ENCODE measurements at places on chromosomes 3 and 15.

- DNase-seq, result no peak
These were observed 15.9 kb upstream of the TMEM87A start for GRCh38 chr15:42289166-42289565.

GRCh38 chr15:93823971-93824913, 407.1 kb upstream of the MCTP2 start:
- DNase-seq, result no peak

- DNase-seq, result no peak
These were observed 34.7 kb downstream of the GBE1 start for GRCh38 chr3:81726735-81727134.

DNA sequence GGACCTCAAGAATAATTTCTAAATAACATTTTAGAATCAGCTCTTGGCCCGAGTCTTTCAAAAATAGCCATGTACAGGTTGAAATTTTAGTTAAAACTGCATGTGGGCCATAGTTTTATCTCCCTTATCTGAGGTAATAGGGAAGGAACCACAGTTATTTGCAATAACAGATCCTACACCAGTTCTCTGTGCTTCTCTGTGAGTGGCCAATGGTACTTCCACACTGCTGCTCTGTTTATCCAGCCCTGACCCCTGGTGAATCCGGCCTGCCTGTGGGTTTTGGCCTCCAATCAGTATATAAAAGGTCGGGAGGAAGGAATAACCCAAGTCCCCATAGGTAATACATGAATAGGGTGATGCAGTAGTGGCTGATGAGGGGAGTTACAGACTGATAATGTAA, 48.0 kb upstream of the TNIK start:
- no peak for DNase-seq

GRCh38 chr15:43225201-43225949, 4.6 kb upstream of the EPB42 start:
- DNase-seq, result no peak

GRCh38 chr3:46299608-46300460, 54.1 kb upstream of the CCR2 start:
- no peak for DNase-seq

DNA sequence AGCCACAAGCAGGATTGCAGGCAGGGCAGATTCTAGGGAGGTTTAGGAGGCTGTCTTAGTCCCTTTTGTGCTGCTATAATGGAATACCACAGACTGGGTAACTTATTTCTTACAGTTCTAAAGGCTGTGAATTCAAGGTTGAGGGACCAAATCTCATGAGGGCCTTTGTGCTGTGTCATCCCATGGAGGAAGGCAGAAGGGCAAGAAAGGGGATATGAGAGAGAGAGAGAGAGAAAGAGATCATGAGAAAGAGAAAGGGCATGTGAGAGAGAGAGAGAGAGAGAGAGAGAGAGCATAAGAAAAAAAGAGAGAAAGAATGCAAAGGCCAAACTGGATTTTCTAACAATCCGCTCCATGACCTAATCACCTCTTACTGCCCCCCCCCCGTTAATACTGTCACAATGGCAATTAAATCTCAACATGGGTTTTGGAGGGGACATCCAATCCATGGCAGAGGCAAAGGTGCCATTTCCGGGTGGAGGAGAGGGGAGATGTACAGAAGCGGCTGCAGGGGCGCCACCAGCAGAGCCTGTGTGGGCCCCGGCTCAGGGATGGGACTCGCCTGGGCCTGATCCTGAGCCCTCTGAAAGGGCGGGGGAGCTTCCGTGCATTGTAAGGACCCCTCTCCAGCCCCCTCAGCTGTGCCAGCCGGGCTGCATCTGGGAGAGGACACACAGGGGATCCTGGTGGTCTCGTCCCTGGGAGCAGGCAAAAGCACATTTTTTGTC, 20.5 kb downstream of the MRPS11 start:
- DNase-seq, result no peak

- DNase-seq, result no peak
These were observed 31.7 kb downstream of the ALCAM start for GRCh38 chr3:105398437-105398836.

DNA sequence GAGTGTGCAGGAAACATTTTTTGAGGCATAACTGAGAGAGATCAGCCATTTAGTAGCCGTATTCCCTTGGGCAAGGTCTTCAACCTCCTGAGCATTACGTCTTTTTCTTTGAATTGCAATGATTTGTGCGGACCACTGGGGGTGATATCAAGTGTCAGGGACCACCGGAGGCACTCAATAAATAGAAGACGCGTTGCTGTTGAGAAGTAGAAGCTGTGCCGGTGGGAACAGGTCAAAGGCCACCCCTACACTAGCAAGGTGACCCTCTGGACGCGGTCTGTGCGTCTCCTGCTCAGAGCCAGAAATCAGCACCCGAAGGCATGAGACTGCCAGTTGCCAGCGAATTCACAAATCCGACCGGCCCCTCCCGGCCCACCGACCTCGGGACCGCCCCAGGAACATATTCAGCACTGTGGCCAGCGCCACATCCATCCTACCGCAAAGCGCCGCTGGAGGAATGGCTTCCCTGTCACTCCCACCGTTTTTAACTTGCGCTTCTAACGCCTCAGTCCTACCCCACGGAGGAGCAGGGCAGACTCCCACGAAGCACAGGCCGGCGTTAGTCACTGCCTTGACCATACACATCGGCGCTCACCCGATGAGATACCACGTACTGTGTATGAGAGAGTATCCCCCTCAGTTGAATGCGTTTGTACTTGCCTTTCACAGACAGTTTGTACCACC, 1.4 kb upstream of the GHSR start:
- DNase-seq, result no peak

DNA sequence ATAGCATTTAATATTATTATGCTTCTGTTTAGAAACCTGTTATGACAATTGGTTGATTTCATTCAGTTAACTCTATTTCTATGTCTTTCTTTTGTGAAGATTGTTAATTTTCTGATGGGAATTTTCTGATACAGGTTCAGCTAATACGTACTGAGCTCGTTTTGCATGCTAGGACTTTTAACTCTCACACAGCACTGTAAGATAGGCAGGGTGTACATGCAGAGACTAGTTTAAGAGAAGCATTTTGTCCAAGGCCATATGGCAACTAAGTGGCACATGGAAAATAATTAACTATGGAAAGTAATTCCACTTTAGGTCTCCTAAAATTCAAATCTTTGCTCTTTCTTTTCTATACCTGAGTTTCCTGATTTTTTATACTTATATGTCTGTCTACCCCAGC, 81.9 kb downstream of the IL1RAP start:
- DNase-seq, result no peak

- no peak for DNase-seq
These were observed 11.8 kb downstream of the OXSR1 start for GRCh38 chr3:38177181-38177580.

DNA sequence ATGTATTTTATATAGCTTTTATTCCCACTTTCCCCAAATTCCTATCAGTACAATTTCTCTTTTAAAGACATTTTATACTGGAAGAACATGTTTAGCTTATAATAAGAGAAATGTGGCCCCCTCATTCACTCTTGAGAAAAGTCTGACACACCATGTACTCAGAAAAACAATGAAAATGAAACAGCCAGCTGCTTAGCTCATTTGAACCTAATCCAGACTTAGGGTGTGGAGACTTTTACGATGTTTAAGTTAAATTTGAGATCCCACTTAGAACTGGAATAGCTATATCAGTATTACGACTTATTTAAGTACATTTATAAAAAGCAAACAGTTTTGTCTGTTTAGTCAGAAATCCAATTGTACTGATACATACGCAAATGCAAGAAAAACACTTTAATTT, 252.3 kb upstream of the ARRDC4 start:
- no peak for DNase-seq

DNA sequence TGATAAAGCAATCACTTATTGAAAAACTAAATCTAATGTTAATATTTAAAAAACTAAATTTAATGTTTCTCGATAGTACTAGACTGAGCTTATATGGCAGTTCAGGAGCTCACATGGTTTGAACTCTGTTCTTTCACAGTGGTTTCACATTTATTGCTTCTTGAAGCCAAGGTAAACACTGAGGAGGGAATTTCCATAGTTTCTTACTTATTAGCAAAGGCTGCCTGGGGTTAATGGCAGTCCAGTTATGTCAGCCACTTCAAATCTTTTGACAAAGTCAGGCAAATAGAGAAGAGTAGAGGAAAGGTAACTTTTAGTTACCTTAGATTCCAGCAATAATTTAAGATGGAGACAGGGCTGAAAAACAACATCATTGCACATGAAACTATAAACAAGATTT, 831.5 kb downstream of the ROBO2 start:
- no peak for DNase-seq

DNA sequence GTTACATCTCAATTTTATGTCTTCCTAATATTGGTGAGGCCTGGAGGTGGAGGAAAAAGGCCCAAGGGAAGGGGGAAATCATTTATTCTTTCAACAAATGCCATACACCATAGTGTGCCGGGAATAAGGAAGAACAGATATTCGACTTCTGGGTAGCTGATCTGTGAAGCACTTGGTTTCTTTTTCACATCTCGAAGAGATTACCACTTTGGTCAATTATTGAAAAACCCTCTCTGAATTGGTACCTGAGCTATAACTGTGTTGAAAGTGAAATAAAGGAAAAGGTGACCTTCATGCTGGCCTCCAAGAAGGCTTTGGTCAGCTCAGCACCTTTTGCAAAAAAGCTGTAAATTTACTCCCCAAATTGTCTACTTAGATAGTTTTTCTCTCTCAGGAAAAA, 14.2 kb upstream of the MB21D2 start:
- no peak for DNase-seq

GRCh38 chr3:4904811-4905695, 74.2 kb upstream of the BHLHE40 start:
- no peak for DNase-seq

DNA sequence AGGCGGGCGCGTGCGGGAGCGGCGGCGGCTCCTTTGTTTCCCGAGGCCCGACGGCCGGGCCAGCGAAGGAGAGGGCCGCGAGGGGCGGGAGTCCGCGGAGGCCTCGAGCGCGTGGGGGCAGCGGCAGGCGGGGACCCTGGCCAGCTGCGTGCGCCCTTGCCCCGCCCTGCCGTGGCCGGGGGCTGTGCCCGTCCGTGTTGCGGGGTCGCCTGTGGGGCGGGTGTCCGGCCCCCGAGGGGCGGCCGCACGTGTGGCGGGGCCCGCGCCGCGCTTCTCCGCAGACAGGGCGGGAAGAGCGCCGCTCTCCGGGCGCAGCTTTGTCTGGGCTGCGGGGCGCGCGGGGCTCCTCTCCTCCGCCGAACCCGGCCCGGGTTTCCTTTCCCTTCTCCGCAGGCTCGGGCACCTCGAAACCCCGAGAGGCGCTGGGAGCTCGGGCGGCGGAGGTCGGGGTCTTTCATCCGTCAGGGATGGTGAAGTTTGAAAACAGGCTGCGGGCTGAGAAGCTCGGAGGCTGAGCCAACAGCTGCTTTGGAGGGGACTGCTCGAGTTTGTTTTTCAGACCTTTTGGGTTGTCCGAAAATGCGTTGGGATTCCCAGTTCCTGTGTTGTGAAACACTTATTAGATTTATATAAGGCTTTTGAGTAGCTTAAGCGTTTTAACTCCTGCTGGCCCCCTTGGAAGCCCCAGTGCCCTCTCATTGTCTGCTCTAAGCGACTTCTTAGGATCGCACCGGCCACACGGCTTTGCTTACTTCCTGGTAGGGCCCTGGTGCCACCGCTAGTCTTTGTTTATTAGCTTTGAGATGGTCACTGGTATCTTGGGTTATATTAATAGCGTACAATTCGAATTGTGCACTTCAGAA, 817 bp downstream of the USP3 start:
- DNase-seq, result no peak

GRCh38 chr3:115712871-115713270, 89.6 kb downstream of the GAP43 start:
- DNase-seq, result no peak

GRCh38 chr3:24837601-24838000, 343.0 kb upstream of the THRB start:
- DNase-seq, result no peak

GRCh38 chr15:67201136-67201535, 53.3 kb downstream of the AAGAB start:
- no peak for DNase-seq

DNA sequence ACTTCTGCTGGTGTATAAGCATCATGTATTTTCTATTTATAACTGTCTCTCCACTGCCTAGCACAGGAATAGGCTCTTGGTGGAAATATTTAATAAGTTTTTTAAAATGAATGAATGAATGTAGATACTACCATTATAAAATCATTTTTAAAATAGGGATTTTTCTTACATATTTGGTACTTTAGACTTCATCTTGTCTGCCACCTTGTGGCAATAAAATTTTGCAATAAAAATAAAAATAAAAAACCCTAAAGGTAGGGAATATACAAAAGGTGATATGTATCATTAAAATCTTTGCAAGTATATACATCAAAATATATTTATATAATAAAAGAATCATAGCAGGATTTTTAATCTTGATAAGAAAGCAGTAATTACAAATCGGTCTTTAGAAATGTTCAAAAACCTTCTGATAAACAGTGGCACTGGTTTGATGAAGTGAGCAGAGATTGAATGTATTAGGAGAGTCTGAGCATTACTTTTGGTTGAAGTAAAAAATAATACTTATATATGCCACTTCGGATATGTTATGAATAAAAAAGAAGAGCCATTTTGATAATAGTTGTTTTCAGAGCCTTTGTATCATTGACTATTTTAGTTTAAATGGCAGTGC, 95.2 kb downstream of the SPATA16 start:
- no peak for DNase-seq

DNA sequence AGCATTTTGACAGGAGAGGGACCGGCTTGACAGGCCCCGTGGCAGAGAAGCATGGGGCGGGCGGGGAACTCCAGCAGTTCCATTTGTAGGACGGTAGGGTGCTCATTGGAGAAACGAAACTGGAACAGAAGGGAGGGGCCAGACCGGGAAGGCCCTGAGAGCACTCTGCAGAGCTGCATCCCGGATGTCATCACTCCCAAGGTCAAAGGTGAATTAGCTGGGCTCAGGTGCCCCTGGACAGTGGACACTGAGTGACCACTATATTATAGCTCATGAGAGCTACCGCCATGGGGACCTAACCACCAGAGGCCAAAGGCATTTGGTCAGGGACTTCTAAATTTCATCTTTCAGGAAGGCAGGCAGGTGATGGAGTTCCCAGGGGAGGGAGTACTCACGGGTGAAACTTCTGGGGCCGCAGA, 7.3 kb downstream of the CSRNP1 start:
- no peak for DNase-seq

GRCh38 chr3:42801784-42802183, 2.5 kb downstream of the HIGD1A start:
- no peak for DNase-seq

DNA sequence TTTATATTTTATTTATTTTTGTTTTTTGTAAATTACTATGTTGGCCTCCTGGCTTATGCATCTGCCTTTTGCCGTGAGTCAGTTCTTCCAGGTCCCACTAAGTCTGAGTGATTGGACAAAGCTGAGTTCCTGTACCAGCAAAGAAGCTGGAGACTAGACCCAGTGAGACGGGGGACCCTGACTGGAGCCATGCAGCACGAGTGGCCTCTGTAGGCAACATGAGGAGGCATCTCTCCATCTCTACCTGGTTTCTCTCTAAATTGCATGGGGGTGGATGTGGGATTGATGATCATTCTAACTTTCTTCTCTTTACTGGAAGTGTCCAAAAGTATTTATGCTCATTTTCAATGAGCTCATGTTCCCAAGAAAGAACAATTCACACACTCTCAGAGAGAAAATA, 155.3 kb upstream of the MRPL3 start:
- no peak for DNase-seq

GRCh38 chr3:101204246-101204645, 116.1 kb downstream of the IMPG2 start:
- DNase-seq, result no peak
